Ovary (tissue), 10 donors: ENCODE measurements at places on chromosomes 16 and 17.
A peak's percentile ranks its signal among the peaks of the same experiment; 100 is the strongest.

GRCh38 chr17:68462381-68463210 is 5.3 kb upstream of the WIPI1 start:
- no peaks in the 10 kb centered on the region for H3K36me3 ChIP-seq
- DNase-seq, result peak; percentile 72
- peaks cover 6% of the 10 kb centered on the region for H3K4me1 ChIP-seq
- no peak overlapping the region for H3K27ac ChIP-seq
- no peak overlapping the region for H3K4me3 ChIP-seq
- no peaks in the 10 kb centered on the region for H3K27me3 ChIP-seq

- no peak for DNase-seq
- H3K4me3 ChIP-seq, result no peak overlapping the region
- no peaks in the 10 kb centered on the region for H3K36me3 ChIP-seq
- no peak overlapping the region for H3K27ac ChIP-seq
Measured at GRCh38 chr16:6407596-6407995, 925.0 kb upstream of the RBFOX1 start.

- no peak overlapping the region for H3K4me3 ChIP-seq
- H3K27me3 ChIP-seq, result no peaks in the 10 kb centered on the region
- no peaks in the 10 kb centered on the region for H3K36me3 ChIP-seq
- H3K4me1 ChIP-seq, result no peaks in the 10 kb centered on the region
- DNase-seq, result no peak
Measured at GRCh38 chr17:33080091-33080490, 88.4 kb downstream of the SPACA3 start.

- H3K36me3 ChIP-seq, result no peaks in the 10 kb centered on the region
- no peaks in the 10 kb centered on the region for H3K27me3 ChIP-seq
- no peak overlapping the region for H3K4me3 ChIP-seq
- peaks cover 10% of the 10 kb centered on the region for H3K4me1 ChIP-seq
- DNase-seq, result no peak
- no peak overlapping the region for H3K27ac ChIP-seq
Measured at GRCh38 chr16:69831212-69832123, 69.3 kb downstream of the WWP2 start.

DNA sequence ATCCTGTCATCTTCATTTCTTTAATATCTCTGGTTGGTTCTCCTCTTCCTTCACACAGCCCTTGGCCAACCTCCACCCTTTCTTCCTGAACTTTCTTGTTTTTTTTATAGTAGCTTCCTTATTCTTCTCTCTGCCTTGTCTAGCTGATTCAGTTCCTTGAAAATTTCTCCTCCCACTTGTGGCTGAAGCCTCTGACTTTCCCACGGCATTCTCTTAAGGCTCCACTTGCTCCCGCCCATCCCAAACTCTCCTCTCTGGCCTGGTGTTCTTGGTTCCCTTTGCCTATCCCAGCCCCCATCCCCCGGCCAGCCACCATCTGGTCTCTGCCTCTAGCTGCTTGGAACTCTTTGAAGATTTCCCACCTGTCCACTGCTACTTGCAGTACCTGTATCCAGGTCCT is 29.1 kb downstream of the NLRP1 start:
- no peak for DNase-seq
- H3K4me3 ChIP-seq, result no peak overlapping the region
- H3K27me3 ChIP-seq, result no peaks in the 10 kb centered on the region
- H3K4me1 ChIP-seq, result no peaks in the 10 kb centered on the region
- H3K27ac ChIP-seq, result no peak overlapping the region

DNA sequence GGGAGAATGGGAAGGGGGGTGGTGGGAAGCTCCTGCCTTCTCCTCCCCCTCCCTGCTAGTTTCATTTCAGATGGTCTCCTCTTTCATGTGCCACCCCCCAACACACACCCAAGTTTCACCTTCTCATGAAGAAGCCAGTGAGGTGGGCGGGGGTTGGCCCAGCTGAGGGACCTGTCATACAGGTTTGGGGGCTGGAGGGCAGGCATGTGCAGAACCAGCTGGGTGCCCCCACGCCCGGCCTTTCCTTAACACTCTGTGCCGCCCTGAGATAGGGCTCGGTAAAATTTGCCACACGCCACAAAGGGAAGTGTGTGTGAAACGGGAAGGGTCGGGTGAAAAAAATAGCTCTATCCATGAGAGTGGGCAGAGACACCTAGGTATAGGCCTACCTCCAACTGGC is 57.4 kb downstream of the PIPOX start:
- no peak overlapping the region for H3K27ac ChIP-seq
- H3K27me3 ChIP-seq, result no peaks in the 10 kb centered on the region

DNA sequence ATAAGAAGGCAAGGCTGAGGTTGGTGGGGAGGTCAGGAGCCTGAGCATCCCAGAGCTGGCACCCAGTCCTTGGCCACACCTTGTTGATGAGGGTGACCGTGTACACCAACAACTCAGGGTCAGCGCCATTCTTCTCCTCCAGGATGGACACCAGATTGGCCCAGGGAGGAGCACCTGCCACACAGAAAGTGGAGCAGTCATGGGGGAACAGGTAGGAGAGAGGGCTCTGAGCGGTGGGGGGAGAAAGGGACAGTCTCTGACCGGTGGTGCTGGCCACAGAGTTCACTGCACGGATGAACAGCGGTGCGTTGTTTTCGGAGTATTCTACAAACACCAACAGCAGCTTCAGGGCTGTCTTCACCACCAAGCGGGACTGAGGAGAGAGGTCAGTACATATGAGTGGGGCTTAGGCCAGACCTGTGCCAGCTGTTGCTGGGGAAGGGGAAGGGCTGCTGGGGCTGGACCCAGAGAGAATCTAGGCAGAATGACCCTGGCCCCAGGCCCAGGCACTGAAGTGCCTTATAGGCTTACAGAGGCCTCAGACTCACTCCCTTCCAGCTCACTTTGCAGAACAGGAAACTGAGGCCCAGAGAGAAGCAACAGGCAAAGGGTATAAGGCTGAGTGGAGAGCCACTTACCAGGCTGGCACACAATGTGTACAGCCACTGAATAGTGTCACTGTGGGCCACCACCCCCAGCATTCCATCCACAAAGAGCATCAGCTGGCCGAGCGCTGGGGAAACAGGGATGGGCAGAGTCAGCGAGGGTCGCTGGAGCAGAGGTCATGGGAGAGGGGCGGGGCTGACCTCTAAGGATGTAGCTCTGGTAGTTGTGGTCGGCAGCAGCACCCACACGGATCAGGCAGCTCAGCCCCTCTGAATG is 9.6 kb downstream of the FHOD1 start:
- H3K27ac ChIP-seq, result no peak overlapping the region
- DNase-seq, result no peak
- no peaks in the 10 kb centered on the region for H3K36me3 ChIP-seq
- peaks cover 3% of the 10 kb centered on the region for H3K4me1 ChIP-seq
- H3K4me3 ChIP-seq, result no peak overlapping the region
- H3K27me3 ChIP-seq, result no peaks in the 10 kb centered on the region

DNA sequence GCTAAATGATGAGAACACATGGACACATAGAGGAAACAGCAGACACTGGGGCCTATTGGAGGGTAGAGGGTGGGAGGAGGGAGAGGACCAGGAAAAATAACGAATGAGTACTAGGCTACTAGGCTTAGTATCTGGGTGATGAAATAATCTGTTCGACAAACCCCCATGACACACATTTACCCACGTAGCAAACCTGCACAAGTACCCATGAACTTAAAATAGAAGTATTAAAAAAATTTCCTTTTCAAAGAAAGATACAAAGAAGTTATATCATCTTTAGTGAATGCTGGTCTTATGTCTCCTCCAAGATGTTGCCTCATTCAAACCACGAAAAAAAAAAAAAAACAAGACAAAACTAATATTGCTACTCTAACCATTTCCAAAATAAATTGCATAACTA is 31.7 kb downstream of the MBTD1 start:
- no peak overlapping the region for H3K27ac ChIP-seq
- peaks cover 4% of the 10 kb centered on the region for H3K4me1 ChIP-seq
- no peak overlapping the region for H3K4me3 ChIP-seq
- no peak for DNase-seq
- H3K36me3 ChIP-seq, result no peaks in the 10 kb centered on the region

DNA sequence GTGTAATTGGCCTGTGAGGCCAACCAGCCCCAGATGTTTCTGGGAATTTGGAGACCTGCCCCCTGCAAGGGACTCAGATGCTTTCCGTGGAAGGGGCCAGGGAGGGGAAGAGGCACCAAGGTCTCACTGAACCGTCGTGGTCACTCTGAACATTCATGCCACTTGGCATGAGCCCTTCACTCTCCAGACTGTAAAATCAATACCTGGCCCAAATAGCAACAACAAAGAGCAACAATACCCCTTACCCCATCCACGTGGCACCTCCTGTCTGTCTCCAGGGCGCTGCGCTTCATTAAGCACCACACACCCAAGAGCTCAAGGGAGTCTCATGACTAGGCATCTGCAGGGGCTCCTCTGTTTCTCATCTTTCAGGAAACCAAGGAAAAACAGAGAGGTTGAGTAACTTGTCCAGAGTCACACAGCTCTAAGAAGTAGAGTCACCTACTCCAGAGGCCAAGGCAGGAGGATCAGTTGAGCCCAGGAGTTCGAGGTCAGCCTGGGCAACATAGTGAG is 52.8 kb downstream of the SOCS1 start:
- no peak for DNase-seq
- H3K4me3 ChIP-seq, result no peak overlapping the region
- no peak overlapping the region for H3K27ac ChIP-seq

DNA sequence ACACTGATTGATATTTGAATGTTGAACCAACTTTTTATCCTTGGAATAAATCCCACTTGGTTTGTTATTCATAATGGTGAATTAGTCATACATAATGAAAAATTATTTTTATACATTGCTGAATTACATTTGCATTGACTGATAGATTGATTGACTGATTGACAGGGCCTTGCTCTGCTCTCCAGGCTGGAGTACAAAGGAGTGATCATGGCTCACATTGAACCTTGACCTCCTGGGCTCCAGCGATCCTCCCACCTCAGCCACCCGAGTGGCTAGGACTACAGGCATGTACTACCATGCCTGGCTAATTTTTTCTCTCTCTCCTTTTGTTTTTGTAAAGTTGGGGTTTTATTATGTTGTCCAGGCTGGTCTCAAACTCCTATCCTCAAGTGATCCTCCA is 97.8 kb downstream of the ARHGAP44 start:
- no peaks in the 10 kb centered on the region for H3K4me1 ChIP-seq
- DNase-seq, result no peak
- H3K27me3 ChIP-seq, result no peaks in the 10 kb centered on the region
- H3K36me3 ChIP-seq, result no peaks in the 10 kb centered on the region
- H3K27ac ChIP-seq, result no peak overlapping the region
- no peak overlapping the region for H3K4me3 ChIP-seq

GRCh38 chr17:58527949-58528348 is 13.5 kb upstream of the MTMR4 start:
- H3K4me3 ChIP-seq, result no peak overlapping the region
- H3K27ac ChIP-seq, result no peak overlapping the region
- DNase-seq, result no peak
- peaks cover 5% of the 10 kb centered on the region for H3K4me1 ChIP-seq
- H3K27me3 ChIP-seq, result no peaks in the 10 kb centered on the region
- H3K36me3 ChIP-seq, result no peaks in the 10 kb centered on the region
